Renal pelvis (tissue), 12 donors: ENCODE measurements at places on chromosomes 2 and 18. TPM values are rescaled to one million over a fixed set of nuclear protein-coding genes. Genes with fewer than 3 reads are reported as not detected.

Gene FOXD4L1
- 0.09 TPM for polyA plus RNA-seq

Gene SLC5A7
- polyA plus RNA-seq: 0.53 TPM

Gene OSGEPL1
- 21.2 TPM for polyA plus RNA-seq

Gene C2orf78
- not detected for polyA plus RNA-seq

Gene SLC16A14
- 6.7 TPM for polyA plus RNA-seq

Gene IL36B
- not detected for polyA plus RNA-seq

Gene CCDC178
- 1.9 TPM for polyA plus RNA-seq

Gene POTEF
- polyA plus RNA-seq: 0.10 TPM

Gene SF3B6
- 125 TPM for polyA plus RNA-seq

Gene RAMP1
- polyA plus RNA-seq: 4.1 TPM

Gene MOCOS
- polyA plus RNA-seq: 1.7 TPM

Gene ATP5F1A
- 688 TPM for polyA plus RNA-seq

Gene POTEC
- 0.09 TPM for polyA plus RNA-seq

Gene BCL2
- polyA plus RNA-seq: 19.8 TPM

Gene UCN
- polyA plus RNA-seq: 1.6 TPM

Gene GGCX
- 47.7 TPM for polyA plus RNA-seq

Gene ITM2C
- 1,059 TPM for polyA plus RNA-seq

Gene MYO1B
- 91.6 TPM for polyA plus RNA-seq

Gene KIAA2012
- 0.11 TPM for polyA plus RNA-seq

Gene RRM2
- 57.5 TPM for polyA plus RNA-seq

Gene CFAP65
- polyA plus RNA-seq: 0.56 TPM

Gene TFPI
- polyA plus RNA-seq: 38.1 TPM

Gene SERPINB7
- polyA plus RNA-seq: 0.61 TPM

Gene COBLL1
- 103 TPM for polyA plus RNA-seq

Gene FLACC1
- polyA plus RNA-seq: 1.6 TPM

Gene RAB17
- 17.5 TPM for polyA plus RNA-seq

Gene C2orf15
- 10.0 TPM for polyA plus RNA-seq

Gene NR4A2
- polyA plus RNA-seq: 0.67 TPM

Gene CCBE1
- 23.9 TPM for polyA plus RNA-seq

Gene ASB18
- polyA plus RNA-seq: not detected

Gene AQP4
- polyA plus RNA-seq: 0.41 TPM

Gene UGT1A4
- polyA plus RNA-seq: not detected

Gene FSHR
- 0.16 TPM for polyA plus RNA-seq

Gene ERFE
- 8.1 TPM for polyA plus RNA-seq

Gene ZBTB7C
- 16.8 TPM for polyA plus RNA-seq

Gene SRSF7
- 244 TPM for polyA plus RNA-seq

Gene RGPD3
- 0.34 TPM for polyA plus RNA-seq

Gene MYOM1
- 7.8 TPM for polyA plus RNA-seq

Gene HRH4
- polyA plus RNA-seq: 0.14 TPM

Gene CHRND
- 0.47 TPM for polyA plus RNA-seq

Gene IFIH1
- polyA plus RNA-seq: 7.6 TPM

Gene GAD1
- polyA plus RNA-seq: 1.2 TPM

Gene ABCG8
- polyA plus RNA-seq: 1.1 TPM

Gene EPHA4
- polyA plus RNA-seq: 52.8 TPM

Gene PLGLB1
- 19.8 TPM for polyA plus RNA-seq

Gene SERPINB4
- polyA plus RNA-seq: 0.19 TPM

Gene NFE2L2
- 119 TPM for polyA plus RNA-seq

Gene PRSS56
- polyA plus RNA-seq: not detected

Gene CRYGD
- polyA plus RNA-seq: 0.26 TPM

Gene ANKRD53
- polyA plus RNA-seq: 0.89 TPM

Gene DHX57
- polyA plus RNA-seq: 54.7 TPM

Gene OSBPL1A
- polyA plus RNA-seq: 48.5 TPM

Gene WNT10A
- 1.1 TPM for polyA plus RNA-seq
